ENCODE measurements at places on chromosomes 3 and 15.

GRCh38 chr3:13888576-13888975 lies 8.7 kb upstream of the WNT7A start:
- no peak for DNase-seq

GRCh38 chr3:186994000-186994955 lies 64.0 kb downstream of the ST6GAL1 start:
- DNase-seq, result no peak

- no peak for DNase-seq
Observed at GRCh38 chr15:51935466-51936104, 36.0 kb downstream of the LEO1 start.

GRCh38 chr3:19146685-19147650 lies 1.3 kb upstream of the KCNH8 start:
- DNase-seq, result peak; percentile 93

- DNase-seq, result no peak
Observed at GRCh38 chr3:63791974-63792373, 27.1 kb upstream of the C3orf49 start.

- no peak for DNase-seq
Observed at GRCh38 chr15:43828061-43828657, 1.4 kb downstream of the WDR76 start.

DNA sequence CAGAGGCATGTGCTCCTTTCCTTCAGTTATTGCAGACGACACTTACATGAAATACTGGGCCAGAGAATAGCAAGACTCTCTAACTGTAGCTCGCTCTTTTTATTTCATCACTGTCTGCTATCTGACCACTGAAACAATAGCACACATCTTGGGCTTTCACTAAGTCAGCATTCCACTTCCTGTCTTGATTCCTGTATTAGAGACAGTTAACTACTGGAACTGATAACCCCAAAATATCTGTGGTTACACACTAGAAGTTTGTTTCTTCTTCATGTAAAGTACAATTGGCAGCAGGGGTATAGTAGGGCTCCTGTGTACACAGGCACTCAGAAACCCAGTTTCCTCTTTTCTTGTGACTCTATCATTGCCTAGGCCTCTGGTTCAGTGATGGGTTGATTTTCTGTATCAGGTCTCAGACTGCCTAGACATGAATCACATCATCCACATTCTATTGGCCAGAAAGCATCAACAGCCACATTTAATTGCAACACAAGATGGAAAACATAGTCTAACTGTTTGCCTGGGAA lies 230.2 kb upstream of the CD96 start:
- no peak for DNase-seq

- DNase-seq, result peak; percentile 52
Observed at GRCh38 chr15:75666823-75667501, 19.2 kb downstream of the SNX33 start.

DNA sequence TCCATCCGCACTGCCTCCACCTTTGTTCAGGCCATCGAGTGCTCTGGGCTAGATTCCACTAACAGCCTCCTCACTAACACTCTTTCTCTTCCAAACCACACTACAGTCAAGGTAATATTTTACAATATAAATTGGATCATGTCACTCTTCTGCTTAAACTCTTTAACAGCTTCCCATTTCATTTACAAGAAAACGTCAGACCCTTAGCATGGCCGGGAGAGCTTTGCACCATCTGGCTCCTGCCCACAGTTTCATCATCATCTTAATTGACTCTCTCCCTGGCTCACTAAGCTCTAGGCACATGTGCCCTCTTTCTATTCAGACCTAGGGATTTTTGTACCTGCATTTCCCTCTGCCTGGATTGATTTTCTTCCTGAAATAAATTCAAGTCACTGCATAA lies 354.7 kb downstream of the FGF12 start:
- peak; percentile 27 for DNase-seq

DNA sequence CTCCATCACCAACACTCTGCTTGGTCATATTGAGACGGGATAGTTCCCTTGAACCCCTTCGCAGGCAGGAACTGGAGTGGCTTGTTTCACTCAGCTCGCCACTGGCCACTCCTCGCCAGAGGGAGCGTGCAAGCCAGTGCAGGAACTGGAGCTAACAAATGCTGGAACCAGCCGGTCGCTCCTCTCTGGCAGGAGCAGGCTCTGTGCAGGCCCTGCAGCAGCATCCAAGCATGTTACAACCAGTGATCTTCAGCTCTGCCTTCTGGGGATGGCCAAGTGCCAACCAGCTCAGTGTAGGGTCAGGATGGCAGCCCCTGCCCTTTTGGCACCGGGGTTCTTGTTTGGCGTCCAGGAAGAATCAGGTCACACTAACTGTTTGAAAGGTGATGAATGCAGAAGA lies 329.0 kb upstream of the AZI2 start:
- no peak for DNase-seq

GRCh38 chr15:45326741-45327140 lies 51.6 kb downstream of the GATM start:
- no peak for DNase-seq

DNA sequence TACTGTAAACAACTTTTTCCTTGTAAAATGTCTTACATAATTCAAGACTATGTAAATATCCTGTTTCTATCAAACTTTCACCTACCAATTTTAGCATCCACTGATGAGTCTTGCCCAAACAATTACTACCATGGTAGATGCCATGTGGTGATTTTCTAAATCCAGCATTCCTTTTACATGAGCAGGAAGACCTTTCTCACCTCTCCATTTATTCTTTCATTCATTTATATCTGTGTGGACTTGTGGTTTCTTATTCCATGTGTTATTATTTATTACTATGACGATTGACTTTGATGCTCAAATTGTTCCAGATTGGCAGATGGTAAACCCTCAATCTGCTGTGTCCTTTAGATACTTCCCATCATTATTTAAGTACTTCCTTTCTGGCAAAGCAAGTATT lies 62.4 kb downstream of the IFT57 start:
- no peak for DNase-seq

DNA sequence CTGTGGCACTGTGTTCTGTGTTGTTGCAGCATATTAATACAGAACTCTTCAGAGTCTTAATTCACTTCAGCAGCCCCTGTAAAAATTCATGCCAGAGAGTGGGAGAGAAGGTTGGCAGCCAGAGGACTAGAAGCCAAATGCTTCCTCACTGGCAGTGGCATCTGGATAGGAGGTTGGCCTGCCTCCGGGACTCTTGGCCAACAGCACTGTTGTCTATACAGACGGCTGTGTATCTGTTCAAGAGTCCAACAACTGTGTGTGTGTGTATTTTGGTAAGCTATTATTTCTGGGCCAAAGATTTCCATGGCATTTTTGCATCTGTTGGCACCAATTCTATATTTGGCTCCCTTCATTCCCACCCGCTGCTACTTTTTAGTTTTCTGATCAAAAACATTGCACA lies 156.0 kb upstream of the SOX2 start:
- DNase-seq, result no peak

DNA sequence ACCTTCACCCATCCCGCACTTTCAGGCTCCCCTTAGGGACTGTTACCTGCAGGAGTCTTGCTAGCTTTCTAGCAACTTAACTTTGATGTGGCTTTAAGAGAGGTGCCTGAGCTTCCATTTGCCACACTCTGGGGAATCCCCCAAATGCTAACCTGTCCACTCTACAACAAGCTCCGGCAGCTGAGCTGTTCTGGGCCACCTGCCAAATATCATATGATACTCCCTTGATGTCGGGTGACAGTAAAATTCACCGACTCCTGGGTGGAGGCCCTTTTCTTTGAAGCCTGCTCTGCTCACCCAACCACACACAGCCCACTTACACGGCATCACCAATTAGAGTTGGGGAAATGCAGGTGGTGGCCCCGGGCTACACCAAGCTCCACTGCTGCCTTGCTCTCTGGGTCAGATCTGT lies 38.0 kb upstream of the XCR1 start:
- no peak for DNase-seq

DNA sequence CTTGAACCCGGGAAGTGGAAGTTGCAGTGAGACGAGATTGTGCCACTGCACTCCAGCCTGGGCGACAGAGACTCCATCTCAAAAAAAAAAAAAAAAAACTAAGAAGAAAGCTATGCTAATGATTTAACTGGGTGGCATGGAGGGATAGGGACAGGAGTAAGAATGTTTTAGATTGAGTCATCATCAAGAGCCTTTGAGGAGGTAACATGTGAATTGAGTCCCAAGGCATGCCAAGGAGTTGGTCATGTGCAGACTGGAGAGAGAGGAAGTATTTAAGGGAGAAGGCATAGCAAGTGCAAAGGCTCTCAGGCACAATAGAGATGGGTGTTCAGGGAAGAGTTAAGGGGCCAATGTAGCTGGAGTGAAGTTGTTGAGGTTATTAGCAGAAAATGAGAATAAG lies 9.1 kb downstream of the BNC1 start:
- DNase-seq, result no peak

DNA sequence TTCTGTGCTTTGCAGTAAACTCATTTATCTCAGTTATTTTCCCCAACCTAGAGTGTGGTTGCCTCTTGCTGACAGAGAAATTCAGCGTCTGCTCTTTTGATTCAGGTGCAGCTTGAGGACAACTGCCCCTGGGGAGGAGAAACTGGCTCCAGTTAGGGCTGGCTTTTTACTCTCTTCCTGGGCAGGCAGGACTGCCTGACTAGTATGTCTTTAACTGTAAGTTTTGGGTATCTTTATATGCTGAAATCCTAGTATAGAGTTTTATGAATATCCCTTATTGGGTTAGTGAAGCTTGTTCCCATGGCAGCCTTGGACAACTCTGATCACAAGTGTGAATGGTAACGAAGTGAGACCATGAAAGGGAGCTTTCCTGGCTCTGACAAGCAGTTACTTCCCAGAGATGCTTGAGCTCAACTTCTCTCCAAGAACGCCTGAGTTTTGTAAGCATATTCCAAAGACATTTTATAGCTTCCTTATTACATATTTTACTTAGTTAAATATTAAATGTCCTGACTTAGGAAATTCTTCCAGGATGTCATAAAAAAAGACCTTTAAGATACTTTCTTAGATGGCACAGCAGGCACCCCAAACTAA lies 27.1 kb downstream of the CCNB2 start:
- no peak for DNase-seq

DNA sequence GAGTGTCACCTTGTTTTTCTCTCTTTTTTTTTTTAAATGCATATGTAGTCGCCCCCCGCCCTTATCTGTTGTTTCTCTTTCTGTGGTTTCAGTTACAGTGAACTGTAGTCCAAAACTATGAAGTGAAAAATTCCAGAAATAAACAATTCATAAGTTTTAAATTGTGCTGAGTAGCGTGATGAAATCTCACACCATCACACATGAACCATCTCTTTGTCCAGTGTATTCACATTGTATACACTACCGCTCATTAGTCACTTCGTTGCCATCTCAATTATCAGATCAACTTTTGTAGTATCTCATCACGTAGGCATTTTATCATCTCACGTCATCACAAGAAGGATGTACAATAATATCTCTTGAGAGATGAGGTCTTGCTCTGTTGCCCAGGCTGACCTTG lies 62.5 kb upstream of the MLF1 start:
- no peak for DNase-seq

DNA sequence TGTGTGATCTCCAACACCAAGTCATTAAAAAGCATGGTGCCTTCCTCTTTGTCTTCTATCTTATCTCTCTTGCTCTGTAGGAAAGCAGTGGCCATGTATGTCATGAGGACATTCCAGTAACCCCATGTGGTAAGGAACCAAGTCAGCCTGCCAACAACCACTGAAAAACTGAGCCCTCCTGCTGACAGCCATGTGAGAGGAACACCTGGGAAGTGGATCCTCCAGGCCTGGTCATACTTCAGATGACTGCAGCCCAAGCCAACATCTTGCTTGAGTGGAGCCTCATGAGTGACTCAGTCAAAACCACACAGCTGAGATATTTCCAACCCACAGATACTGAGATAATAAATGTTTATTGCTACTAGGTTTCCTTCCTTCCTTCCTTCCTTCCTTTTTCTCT lies 597.3 kb downstream of the ZIC1 start:
- DNase-seq, result no peak

GRCh38 chr15:93213281-93213680 lies 124.3 kb upstream of the RGMA start:
- DNase-seq, result no peak

DNA sequence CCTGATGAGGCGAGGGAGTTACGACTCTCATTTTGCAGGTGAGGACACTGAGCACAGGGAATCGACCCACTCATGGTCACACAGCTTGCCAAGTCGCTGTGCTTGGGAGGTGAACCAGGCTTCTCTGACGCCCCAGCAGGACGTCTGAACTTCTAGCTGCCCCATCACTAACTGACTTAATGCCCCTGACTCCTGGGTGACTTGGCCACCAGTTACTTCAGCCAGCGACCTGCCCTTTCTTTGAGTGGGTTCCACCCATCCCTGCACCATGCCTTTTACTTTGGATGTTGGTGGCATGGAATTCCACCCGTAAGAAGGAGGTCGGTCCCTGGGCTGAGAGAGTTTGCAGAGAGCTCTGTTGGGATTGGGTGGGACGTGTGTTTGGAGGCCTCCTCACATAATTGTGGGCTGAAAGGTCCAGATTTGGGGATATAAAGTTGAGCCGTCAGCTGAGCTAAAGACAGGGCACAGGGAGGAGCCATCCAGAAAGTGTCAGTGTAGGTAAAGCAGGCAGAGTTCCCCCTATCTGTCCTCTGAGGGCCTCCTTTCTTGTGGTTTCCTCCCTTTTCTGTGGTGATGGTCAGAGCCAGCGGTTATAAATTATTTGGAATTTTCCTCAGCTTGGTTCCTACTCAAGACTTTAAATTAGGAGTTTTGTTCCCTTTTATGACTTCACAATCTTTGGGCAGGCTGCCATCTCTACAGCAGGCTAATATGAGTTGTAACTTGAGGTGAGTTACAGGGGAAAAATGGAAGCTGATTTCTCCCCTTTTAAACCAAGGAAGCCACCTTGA lies 55.0 kb downstream of the FLNB start:
- DNase-seq, result no peak

- no peak for DNase-seq
Observed at GRCh38 chr3:11915621-11916424, 69.1 kb upstream of the TAMM41 start.

GRCh38 chr3:166993015-166993630 lies 387.0 kb downstream of the ZBBX start:
- no peak for DNase-seq

GRCh38 chr3:13164893-13165492 lies 91.8 kb upstream of the IQSEC1 start:
- DNase-seq, result no peak

GRCh38 chr15:35306361-35306981 lies 221.4 kb upstream of the NANOGP8 start:
- no peak for DNase-seq

DNA sequence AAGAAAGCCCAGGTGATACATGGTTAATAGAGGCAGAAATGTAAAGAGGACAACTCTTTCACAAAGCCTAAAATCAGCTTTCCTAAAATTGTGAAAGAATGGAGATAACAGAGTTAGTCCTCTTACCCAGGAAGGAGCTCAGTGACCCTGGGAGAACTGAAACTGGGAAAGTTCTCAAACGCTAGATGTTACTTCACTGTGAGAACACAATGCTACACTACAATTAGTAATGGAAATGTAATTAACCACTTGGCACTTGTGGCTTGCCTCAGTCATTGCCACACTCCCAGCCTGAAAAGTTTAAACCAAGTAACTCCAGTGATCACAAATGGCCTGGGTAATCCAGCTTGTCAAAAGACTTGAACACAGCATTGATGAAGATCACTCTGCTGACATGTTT lies 102.7 kb upstream of the FGF7 start:
- no peak for DNase-seq
